ENCODE measurements at places on chromosomes 5 and 9.
A peak's percentile ranks its signal among the peaks of the same experiment; 100 is the strongest.

- DNase-seq, result no peak
These were observed 22.5 kb upstream of the SHB start for GRCh38 chr9:38091310-38092199.

- no peak for DNase-seq
These were observed 458.5 kb downstream of the RAB3C start for GRCh38 chr5:59041355-59041754.

GRCh38 chr5:8508231-8508630 lies 639.3 kb downstream of the MTRR start:
- no peak for DNase-seq

- DNase-seq, result no peak
These were observed 102.1 kb downstream of the LHFPL2 start for GRCh38 chr5:78546276-78546996.

- no peak for DNase-seq
These were observed 132.5 kb downstream of the PPP2R2B start for GRCh38 chr5:146745931-146746577.

- no peak for DNase-seq
These were observed 453.9 kb downstream of the TUSC1 start for GRCh38 chr9:25224309-25224708.

DNA sequence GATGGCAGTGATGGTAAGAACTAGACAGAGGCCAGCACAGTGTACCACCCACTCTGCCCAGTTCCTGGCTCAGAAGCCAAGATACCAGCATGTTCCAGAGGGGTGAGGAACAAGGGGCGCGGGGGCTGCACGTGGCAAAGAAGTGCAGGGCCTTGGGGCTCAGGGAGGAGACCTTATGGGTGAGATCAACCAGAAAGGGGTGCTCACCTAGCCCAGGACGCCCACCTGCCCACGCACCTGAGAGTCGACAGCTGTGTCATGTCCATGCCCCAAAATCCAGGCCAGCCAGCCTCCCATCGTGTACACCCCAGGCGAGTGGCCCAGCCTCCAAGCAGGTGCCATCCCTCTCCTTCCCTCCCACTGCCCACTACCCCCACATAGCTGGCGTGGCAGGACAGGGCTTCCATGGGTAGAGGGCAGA lies 34.9 kb downstream of the BICD2 start:
- DNase-seq, result no peak

- DNase-seq, result no peak
These were observed 100.0 kb downstream of the LPAR1 start for GRCh38 chr9:110938242-110938641.

DNA sequence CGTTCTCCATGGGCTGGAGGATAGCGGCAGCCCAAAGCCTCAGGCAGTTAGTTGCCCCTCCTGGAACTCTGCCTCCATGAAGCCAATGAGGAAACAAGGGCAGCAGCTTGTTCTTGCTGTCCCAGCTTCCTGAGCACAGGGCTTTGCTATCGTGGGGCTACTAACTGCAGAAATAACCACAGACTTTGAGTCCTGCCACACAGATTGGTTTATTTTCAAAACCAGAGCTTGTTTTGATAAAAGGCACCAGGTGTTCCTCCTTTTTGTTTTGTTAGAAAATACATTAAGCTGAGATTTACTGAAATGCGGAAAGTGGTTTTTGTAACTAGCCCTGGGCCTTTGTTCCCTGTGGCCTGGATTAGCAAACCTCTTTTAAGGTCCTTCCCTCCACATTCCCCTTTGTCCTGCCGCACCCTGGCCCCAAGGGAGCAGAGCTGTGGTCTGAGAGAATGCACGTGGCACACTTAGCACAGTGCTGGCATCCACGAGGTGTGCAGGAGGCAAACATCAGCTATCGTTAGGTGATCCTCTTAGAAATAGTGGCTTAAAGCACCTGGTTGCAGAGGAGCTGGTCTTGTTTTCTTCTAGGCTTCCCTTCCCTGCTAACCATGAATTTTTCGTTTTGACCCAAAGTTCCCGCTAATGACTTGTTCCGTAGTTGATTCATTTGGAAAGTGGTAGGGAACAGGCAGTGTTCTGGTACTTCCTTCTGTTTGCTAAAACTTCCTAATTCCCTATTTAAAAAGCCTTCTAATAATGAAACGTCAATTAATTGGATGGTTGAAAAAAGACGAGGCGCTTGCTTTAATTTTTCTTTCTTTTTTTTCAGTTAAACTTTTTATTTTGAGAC lies 21.5 kb downstream of the MVB12B start:
- no peak for DNase-seq

GRCh38 chr9:90722071-90722470 lies 79.4 kb upstream of the DIRAS2 start:
- no peak for DNase-seq

DNA sequence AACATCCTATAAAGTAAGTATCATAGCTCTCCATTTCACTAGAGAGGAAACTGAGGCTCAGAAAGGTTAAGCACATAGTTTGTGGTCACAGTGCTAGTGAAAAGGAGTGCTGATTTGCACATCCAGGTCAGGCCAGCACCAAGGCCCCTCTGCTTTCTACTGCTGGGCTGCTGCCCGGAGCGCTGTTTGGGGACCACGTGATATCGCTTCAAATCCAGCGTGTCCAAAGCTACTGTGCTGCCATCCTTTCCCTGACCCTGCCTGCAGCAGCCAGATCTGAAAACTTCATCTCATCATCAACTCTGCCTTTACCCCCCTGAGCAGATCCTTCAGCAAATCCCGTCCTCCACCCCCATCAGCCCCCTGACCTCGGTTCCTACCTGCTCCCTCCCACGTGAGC lies 40.7 kb upstream of the AKNA start:
- DNase-seq, result peak; percentile 20

DNA sequence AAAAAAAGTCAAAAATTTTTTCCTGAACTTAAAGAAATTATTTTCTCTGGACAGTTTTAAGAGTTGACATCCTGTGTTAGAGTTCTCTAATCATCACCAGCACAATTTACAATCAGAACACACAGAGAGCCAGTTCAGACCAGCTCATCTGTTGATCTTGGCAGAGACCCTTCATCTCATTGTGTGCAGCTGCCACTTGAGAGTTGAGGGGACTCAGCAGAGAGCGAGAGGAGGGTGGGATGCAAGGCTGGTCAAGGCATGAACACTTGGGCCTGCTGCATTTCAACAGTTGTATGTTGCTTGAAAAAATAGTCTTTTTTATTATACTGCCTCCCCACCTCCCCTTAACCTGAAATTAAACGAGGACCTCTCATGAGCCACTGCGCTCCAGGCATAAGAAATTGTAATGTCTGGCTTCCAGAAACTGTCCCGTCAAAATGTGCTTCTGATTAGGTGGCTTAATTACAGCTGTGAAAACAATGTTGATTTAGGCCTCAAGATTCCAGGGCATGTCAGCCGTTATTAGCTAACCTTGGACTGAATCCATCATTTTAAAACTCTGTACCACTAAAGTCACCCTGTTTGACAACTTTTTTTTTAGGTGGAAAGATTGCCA lies 383.6 kb downstream of the CCDC171 start:
- no peak for DNase-seq

DNA sequence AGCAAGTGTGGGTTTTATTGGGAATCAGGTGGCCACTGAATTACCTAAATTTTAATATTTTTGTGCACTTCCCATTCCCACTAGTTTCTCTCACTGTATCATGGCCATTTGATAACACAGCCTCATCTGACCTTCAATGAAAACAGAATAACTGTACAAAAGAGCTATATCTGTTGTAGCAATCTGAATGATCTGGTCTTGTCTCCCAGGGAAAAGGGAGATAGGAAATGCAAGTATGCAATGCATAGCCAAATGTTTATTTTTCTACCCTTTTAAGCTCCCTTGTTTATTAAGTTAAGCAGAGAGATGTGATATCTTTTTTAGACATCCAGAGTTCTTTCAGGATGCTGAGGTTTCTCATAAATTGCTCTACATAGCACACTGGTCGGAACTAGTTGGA lies 288.3 kb upstream of the CLINT1 start:
- no peak for DNase-seq

DNA sequence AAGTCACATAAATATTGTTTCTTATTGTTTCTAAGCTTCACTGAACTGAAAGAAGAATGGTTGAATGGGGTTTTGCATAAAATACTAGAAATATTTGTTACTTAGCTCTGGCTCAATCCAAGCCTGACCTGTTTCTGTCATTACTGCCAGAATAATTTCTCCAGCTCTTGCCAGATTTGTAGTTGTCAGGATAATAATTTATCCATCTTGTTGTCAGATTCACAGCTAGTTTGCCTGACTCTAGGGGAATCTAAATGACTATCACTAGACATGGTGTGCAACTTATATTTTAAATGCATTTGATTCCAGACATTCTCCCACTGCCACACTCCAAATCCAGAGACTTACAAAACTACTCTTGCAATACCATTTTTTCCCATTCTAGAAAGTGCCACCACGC lies 422.7 kb downstream of the ZSWIM6 start:
- no peak for DNase-seq

DNA sequence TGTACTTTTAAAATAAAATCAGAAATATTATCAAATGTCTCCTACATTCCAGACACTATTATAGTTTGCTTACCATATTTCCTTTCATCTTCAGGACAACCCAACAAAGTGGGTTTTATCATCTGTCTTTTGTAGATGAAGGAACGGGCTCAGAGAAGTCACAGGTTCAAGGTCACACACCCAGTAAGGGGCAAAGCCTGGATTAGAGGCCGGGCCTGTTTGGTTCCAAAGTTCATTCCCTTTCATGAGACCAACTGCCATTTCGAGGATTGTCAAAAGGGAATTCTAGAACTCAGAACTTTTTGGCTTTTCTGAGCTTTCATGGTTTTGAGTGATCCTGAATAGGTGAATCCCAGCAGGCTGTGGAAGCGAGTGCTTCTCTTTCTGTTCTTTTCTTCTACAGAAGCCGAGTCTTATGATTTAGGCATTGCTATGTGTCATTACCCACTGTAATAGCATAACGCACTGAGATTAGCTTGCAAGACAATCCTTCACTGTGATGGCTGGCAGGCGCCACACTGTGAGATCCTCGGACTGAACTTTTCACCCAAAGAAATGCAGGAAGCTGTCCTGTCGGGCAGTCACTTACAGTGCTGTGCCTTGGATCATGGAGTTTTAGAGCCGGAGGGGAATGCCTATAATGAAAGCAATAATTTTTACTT lies 43.8 kb upstream of the ANKH start:
- no peak for DNase-seq

DNA sequence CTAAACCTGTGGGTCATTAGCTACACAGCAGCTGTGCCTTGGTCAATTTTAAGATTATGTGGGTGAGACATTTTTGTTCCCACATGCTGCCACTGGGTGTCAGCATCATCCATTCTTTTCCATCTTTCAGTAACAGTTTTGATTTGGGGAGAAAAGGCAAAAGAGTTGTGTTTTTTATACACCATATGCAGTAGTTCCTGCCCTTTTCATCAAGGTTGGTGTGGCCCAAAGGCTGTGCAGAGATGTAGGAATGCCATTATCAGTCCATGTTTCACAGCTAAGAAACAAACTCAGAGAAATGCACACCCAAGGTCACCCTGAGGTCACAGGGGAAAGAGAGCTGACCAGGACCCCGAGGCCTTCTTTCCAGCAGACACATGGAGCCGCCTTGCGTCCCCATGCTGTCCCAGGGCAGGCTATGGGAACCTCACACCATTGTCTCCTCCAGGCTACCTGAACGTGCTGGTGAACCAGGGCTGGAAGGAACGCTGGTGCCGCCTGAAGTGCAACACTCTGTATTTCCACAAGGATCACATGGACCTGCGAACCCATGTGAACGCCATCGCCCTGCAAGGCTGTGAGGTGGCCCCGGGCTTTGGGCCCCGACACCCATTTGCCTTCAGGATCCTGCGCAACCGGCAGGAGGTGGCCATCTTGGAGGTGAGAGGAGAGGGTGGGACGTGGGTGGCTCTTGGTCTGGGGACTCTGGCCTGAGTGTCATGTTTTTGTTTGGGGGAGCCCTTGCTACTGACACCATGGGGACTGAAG lies 27.8 kb upstream of the GRPEL2 start:
- DNase-seq, result no peak

DNA sequence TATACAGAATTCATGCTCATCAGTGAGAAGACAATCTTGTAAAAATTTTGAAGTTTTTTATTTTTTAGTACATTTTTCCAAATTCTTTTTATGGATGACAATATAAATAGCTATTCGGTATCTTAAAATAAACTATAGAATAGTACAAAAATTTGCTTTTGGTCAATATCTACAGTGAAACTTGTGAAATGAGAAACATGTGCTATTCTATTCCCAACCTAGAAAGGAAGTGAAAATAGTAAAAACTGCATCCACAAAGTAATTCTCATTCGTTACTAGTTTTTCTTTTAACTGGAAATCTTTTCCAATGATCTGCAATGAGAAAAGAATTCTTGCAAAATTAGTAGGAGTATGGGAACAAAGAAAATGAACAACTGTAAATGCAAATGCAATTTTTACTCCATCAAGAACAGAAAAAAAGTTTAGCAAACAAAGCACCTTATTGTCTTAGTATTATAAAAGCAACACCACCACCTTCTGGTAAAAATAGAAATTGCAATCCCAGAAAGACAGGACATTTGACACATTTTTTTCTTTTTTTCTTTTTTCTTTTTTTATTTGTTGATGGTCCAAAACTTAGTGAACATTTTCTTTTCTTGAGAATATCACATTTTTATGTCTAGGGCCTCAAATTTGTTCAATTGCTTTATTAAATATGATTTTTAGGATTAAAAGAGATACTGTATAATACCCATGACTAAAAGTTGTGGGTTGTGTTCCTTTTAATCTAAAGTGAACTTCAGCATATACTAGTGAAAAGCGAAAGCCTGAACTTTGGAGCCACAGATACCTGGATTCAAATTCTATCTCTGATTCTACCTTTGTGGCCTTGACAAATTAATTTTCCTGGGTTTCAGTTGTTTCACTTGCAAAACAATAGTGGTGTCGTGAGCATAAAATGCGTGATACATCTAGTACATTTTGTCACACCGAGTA lies 72.3 kb downstream of the SLCO4C1 start:
- DNase-seq, result no peak
